ENCODE measurements at places on chromosomes 6 and 20.

DNA sequence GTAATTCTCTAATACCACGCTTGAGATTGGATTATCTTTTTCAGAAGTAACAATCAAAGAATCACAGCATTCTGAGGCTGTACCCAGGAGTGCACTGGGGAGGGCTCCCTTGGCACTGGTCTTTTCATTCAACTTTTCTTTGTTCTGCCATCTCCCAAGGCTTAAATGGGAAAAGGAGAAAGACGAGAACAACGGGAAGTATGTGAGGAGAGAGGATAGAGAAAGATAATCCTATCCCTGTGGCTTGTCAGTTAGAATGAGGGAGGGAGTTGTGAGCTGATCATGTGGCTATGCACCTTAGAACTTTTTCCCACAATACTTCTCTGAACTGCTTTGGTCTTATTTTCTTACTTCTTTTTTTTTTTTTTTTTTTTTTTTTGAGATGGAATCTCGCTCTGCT is 83.1 kb downstream of the CAP2 start:
- no peak for DNase-seq

- DNase-seq: no peak
Measured at GRCh38 chr6:135789375-135790050, 62.0 kb upstream of the PDE7B start.

DNA sequence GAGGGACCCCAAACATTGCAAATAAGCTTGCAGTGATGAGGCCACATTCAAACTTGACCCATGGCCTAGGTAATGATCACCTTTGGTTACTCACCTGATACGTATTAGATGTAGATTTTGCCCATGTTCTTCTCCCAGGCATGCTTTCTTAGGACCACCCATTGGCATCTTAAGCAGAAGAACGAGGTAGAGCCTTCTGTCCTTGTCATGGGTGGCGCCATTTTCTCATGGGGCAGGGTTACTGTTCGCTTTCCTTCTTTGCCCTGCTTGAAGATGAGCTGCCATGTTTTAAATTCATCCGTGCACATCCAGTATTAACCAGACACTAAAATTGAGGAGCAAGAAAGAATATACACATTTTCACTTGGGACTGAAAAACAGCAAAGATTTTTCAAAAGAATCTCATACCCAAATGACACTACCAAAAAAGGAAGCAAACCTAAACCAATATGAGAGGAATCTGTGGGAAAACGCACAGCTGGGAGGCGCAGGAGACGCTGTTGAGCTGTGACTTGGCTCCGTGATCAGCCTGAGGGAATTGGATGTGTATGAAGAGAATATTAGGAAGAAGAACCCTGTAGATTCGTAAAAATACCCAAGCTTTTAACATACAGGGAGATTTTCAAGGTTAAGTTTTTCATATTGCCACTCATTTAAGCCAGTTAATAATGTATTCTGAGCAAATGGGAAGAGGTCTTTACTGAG is 36.6 kb downstream of the GMPR start:
- DNase-seq: no peak

- no peak for DNase-seq
Measured at GRCh38 chr6:16741112-16742016, 19.9 kb downstream of the ATXN1 start.

GRCh38 chr20:45818239-45818638 is 5.8 kb downstream of the UBE2C start:
- DNase-seq: no peak

- DNase-seq: no peak
Measured at GRCh38 chr20:32811886-32812285, 7.9 kb upstream of the MAPRE1 start.

DNA sequence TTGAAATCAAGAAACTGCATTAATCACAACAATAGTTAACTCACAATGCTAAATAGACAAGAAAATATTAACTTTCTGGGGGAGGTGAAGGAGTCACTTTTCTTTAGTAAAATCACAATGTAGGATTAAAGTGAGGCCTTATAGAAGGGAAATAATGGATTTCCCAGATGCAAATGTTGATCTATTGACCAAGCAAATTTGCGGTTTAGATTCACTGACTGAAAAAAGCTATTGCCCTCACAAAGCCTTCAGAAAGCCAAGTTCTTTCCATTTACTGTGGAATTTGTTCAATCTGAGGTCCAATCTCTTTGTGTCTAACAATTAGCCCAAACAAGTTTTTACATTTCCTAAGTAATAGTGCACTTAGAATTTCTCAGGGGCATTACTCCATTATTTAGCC is 95.1 kb upstream of the PTCHD4 start:
- DNase-seq: no peak

- DNase-seq: no peak
Measured at GRCh38 chr20:56861590-56861989, 232.5 kb downstream of the TFAP2C start.

- DNase-seq: no peak
Measured at GRCh38 chr6:73649783-73650182, 4.0 kb downstream of the SLC17A5 start.

- peak; percentile 18 for DNase-seq
Measured at GRCh38 chr20:23995905-23996666, 7.5 kb upstream of the GGTLC1 start.

DNA sequence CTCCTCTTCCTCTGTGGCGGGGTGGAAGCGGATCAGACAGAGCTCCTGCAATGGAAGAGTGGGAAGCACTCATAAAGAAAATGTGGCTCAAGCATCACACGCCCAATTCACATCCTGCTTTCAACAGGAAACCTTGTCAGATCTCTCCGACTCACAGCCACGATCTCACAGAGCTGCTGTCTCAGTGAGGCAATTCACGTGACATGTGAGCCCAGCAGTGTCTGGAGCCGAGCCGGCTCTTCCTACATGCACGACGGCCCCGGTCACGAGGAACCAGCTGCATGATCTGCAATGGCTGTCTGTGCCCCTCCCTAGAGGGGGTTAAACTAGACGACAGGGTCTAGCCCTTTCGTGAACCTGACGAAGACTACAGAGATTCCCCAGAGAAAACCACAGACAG is 29.5 kb upstream of the TCFL5 start:
- DNase-seq: no peak

DNA sequence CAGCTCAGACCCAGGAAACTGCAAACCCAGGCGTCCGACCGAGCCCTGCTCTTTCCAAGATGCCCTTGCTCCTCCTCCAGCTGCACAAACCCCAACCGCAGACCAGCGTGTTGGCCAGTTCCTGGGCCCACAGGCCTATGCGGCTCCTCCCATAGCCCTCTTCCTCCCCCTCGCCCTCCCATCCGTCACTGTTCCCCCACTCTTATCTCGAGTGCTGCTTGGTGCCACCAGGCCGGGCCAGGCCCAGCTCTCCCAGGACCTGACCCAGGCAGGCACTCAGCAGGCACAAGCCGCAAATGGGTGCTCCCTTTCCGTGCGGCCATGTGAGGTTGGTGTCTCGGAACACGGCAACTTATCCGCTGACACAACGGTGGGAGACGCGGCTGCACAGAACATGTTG is 28.6 kb downstream of the ADRM1 start:
- DNase-seq: no peak

DNA sequence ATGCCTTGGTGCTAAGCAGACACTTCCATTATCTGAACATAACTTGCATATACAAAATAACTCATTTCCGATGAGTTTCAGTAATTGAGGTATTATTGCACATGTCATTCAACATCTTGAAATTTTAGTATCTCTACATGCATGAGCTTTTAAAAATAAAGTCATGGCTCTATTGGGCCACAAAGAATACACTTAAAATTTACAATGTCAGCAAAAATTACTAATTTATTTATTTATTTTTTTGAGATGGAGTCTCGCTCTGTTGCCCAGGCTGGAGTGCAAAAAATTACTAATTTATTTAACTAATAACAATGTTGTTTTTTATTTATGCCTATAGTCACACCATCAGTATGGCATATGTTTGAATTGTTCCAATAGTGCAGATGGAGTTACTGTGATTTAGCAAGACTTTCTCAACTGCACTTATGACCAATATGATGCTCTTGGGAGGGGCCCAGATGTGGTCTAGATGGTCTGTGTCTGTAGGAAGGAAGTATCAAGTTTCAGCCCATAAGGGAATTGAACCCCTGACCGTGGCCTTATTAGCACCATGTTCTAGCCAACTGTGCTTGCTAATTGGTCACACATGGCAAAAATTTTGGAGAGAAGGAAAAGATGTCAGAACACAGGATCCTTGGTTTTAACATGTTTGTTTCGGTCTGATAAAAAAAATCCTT is 370.7 kb upstream of the TSHZ2 start:
- no peak for DNase-seq

- DNase-seq: no peak
Measured at GRCh38 chr6:66230591-66230990, 523.6 kb upstream of the EYS start.

DNA sequence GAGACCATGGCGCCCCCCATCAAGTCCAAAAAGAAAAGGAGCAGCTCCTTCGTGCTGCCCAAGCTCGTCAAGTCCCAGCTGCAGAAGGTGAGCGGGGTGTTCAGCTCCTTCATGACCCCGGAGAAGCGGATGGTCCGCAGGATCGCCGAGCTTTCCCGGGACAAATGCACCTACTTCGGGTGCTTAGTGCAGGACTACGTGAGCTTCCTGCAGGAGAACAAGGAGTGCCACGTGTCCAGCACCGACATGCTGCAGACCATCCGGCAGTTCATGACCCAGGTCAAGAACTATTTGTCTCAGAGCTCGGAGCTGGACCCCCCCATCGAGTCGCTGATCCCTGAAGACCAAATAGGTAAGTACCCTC is 41.7 kb upstream of the NAA20 start:
- DNase-seq: no peak

DNA sequence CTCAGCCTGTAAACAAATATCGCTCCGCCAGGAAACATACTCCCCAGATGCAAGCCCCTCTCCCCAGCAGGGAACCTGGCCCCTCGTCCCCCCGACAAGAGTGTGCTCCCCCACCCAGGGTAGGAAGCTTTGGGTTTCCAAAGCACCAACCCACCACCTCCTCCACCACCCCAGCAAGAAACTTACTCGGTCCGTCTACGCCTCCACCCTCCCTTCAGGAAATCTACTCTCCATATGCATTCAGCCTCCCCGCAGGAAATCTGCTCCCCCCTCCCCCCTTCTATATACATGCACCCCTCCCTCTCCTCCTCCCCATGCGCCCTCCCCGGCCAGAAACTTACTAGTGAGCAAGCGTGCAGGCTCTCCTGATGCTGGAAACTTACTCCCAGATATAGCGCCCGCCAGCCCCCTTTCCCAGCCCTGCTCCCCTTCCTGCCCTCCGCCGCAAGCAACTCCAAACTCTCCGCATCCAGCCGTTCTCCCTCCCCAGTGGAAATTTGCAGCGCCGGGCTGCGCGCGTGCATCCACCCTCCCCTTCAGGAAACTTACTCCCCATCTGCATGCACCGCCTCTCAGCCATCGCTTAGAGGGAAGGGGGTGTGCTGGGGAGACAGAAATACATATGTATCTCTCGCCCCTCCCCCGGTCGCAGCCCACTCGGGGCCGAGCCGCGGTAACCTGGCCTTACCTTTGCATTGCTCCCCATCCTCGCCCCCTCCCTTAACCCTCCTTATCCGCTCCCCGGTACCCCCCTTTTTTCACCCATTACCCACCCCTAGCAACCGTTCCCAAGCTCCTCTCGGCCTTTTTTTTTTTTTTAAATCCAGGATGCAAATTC is at the start of gene TRERF1:
TSS of gene TRERF1 (minus strand) at position 594 of the 838 bp plus-strand sequence. CDS start 182,336 bp downstream, outside the sequence.
- peak; percentile 71 for DNase-seq

DNA sequence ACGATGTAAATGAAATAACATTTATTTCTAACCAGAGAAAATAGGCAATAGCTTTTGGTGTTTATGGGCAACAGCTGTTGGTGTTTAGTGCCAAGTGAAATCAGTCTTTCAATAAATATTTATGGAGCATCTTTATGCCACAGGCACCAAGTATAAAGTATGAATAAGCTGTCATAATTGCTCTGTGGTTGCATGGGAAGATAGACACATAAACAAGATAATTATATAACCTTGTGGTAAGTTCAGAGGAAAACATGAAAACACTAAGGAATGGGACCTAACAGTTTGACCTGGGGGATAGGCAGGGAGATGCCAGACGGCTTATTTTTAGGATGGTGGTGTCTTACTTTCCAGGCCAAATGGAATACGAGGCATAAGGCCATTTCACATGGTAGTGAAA is 110.9 kb downstream of the GFRAL start:
- no peak for DNase-seq

GRCh38 chr6:65186826-65187225 is 520.2 kb downstream of the EYS start:
- DNase-seq: no peak

DNA sequence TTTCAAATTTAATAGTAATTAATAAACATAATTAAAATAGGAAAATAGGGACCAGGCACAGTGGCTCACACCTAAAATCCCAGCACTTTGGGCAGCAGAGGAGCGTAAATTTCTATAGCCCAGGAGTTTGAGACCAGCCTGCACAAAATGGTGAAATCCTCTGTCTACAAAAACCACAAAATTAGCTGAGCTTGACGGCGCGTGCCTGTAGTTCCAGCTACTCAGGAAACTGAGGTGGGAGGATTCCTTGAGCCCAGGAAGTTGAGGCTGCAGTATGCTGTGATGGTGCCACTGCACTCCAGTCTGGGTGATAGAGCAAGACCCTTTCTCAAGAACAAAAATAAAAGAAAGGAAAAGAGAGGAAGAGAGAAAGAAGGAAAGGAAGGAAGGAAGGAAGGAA is 1387.0 kb upstream of the ADGRB3 start:
- no peak for DNase-seq

DNA sequence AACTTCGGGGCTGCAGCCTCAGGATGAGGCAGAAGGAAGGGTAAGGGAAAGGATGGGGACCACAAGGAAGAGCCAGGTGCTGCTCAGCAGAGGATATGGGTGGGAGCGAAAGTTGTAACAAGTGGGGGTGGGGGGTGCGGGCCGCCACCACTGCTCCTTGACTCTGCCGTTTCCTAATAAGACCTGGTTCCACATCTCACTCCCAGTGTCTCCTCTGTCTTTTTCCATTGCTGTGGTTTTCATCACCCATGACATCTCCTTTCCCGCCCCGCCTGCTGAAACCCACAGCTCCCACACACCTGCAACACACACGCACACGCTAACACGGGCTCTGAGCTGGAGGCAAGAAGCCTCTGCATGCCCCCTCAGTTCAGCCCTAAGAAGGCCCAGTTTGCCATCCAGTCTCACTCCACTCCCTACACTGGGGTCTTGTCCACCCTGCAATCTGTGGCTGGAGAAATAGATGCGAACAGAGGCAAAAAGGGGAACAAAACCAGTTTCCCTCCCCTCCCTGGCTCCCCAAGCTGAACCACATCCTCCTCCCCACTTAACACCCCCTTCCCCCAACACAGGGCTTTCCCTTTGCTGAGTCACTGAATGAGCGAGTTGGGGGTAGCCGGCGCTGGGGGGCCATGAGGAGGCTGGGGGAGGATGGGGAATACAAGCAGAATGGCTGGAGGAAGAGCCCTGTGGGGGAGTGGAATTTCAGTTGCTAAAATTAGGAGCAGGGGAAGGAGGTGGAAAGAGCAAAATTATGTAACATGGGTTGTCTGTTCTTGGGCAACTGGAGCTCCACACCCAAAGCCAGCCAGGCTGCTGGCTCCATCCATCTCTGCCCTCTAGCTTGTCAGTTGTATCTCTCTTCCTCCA is 11.5 kb downstream of the NFKBIL1 start:
- DNase-seq: no peak
